Effector memory CD4-positive, alpha-beta T cell (primary cell): ENCODE measurements at places on chromosomes 2 and 18.

DNA sequence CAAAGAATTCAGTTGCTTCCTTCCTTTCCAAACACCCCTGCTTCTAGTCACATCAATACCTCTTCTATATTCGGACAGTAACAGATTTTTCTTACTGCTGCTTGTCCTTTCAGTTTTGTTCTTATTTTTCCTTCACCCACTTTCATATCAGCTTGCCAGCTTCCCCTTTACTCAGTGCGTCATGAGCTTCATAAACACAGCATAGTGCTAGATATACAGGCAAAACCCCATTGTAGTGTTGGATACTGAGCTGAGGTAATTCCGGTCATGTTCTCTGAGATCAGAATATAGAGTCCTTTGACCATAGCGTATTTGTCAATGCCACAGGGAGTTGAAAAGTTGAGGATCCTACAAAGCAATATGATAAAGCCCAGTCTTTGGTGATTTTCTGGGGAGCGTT is 2.4 kb downstream of the FARP2 start:
- DNase-seq, result no peak

GRCh38 chr18:38402509-38402908 is 836.9 kb upstream of the CELF4 start:
- DNase-seq, result no peak

- no peak for DNase-seq
These were observed 71.4 kb upstream of the GLS start for GRCh38 chr2:190809139-190809764.

- DNase-seq, result no peak
These were observed 95.4 kb downstream of the CTAGE1 start for GRCh38 chr18:22322243-22322691.

- no peak for DNase-seq
These were observed 8.2 kb downstream of the WDR54 start for GRCh38 chr2:74429487-74430451.

GRCh38 chr2:65918760-65919187 is 486.4 kb upstream of the SPRED2 start:
- DNase-seq, result no peak

DNA sequence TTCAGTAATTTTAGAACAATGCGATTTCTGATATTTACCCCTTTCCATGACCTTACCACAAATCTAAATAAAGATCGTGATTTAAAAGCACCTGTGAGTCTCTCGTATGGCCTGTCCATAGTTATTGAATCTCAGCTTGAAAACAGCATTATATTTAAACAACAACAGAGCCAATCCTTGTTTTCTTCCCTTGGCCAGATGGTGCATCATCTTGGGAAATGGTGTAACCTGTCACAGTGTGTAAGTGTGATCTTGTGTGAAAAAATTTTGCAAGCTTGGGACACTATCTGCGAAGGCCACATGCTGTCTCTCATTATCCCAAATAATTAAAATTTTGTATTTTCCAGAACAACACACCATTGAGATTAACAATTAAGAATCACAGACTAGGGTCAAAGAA is 262.7 kb upstream of the SPHKAP start:
- DNase-seq, result no peak

DNA sequence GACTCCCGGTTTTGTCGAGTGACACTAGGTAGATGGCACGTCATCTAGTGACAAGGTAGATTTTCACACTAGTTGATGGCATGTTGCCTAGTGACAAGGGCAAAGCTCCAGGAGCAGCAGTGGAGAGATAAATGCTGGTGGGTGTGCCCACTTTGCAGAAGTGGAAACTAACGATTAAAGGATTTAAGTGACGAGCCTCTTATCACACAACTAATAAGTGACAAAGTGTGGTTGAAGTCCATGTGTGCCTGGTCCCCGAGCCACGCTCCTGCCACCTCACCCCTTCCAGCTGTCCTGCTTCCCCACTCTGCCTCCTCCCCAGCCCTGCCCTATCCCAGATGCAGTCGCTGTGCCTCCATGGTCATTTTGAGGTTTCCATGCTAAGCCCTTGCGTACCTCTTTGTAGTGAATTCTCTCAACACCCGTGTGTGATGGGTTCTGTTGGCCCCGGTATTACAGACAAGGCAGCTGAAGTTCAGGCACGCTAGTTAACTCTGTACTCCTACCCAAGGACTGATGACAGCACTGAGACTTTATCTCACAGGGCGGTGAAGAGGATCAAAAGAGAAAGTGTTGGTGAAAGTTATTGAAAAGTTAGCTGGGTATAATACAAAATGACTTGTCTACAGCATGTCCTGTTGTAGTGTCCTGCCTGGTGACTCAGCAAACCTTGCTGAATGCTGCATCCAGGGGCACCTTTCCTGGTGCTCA is 113.4 kb upstream of the GLI2 start:
- no peak for DNase-seq

DNA sequence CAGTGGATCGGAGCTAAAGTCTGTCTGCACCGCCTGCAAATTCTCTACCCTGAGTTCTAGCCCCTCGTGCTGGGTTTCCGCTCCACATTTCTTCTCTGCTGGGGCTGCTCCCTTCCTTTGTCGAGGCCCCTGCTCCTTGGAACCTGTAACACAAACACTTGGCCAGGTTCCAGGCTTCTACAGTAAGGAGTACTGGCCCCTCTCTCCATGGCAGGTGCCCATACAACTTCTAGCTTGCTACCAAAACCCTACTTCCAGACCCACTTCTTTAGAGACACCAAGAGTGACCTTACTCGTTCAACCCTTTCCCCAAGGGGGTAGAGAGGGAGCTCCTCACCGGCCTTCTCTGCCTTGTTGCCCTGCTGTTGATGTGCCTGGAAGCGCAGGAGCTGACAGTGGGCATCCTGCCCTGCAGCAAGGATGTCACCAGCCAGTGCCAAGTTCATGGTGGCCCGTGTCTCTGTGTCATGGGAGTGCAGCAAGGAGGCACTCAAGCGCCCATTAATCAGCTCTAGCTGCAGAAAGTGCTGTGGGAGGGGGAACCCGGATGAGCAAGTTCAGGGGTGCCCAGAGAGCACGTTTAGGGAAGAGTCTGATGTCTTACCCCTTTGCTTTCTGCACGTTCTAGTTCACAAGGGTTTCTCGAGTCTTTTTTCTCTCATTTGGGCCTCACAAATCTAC is 1.1 kb downstream of the PREB start:
- DNase-seq, result no peak

- no peak for DNase-seq
These were observed 43.9 kb downstream of the ATIC start for GRCh38 chr2:215355801-215356200.

DNA sequence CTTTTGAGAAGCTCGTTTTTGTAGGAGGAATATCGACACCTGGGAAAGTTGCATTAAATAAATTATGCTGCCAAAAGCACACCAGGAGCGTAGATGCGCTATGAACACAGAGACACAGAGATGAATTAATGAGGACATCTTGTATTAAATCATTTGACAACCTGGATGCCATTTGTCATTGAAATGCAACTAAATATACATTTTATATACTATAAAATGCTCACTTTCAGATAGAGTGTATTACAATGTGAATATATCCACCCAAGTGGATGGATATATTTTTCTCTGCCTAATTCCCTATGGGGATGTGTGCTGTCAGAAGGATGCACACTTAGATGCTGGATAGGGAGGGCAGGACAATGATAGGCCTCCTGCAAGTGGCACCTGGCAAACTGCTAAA is 426.2 kb downstream of the RIT2 start:
- no peak for DNase-seq
